Peyer's patch (tissue), 4 donors: ENCODE measurements at places on chromosomes 6 and 20. TPM values are rescaled to one million over a fixed set of nuclear protein-coding genes. Genes with fewer than 3 reads are reported as not detected.

- no peaks in the 10 kb centered on the region for H3K4me1 ChIP-seq
- no peak overlapping the region for H3K4me3 ChIP-seq
- no peak for DNase-seq
- H3K27me3 ChIP-seq: no peaks in the 10 kb centered on the region
These were observed 32.9 kb upstream of the TCF21 start for GRCh38 chr6:133855991-133856370.

LY6G5C gene
- total RNA-seq: not detected

GRCh38 chr20:63957004-63957689 is 931 bp upstream of the UCKL1 start:
- no peaks in the 10 kb centered on the region for H3K27me3 ChIP-seq
- H3K27ac ChIP-seq: peak overlapping the region; percentile 90
- H3K4me3 ChIP-seq: peak overlapping the region; percentile 66
- peaks cover 55% of the 10 kb centered on the region for H3K4me1 ChIP-seq

- H3K36me3 ChIP-seq: peaks cover 5% of the 10 kb centered on the region
- peak overlapping the region; percentile 99 for H3K27ac ChIP-seq
- no peak for DNase-seq
- H3K27me3 ChIP-seq: no peaks in the 10 kb centered on the region
These were observed 950 bp downstream of the KCTD20 start for GRCh38 chr6:36443471-36444428.

GRCh38 chr6:141486942-141487341 is 645.8 kb upstream of the GJE1 start:
- H3K36me3 ChIP-seq: no peaks in the 10 kb centered on the region
- DNase-seq: no peak
- H3K27me3 ChIP-seq: no peaks in the 10 kb centered on the region
- no peak overlapping the region for H3K27ac ChIP-seq
- H3K4me1 ChIP-seq: no peaks in the 10 kb centered on the region
- H3K4me3 ChIP-seq: no peak overlapping the region

DNA sequence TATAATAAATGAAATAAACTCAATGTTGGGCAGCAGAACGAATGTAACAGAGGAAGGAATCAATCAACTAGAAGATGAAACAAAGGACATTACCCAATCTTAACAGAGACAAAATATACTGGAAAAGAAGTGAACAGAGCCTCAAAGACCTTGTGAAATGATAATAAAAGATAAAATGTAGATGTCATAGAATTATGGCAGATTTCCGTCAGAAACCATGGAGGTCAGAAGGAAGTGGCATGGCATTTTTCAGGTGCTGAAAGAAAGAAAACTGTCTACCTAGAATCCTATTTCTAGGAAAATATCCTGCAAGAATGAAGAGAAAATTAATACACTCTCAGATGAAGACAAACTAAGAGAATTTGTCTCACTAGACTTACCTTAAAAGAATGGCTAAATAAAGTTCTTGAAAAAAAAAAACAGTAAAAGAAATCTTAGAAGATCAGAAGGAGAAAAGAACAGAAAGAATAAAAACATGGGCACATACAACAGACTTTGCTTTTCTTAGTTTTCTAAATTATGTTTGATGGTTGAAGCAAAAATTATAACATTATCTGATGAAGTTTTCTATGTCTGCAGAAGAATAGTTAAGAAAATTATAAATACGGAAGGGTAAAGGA is 23.4 kb upstream of the ZBTB2 start:
- no peak for DNase-seq
- no peaks in the 10 kb centered on the region for H3K27me3 ChIP-seq
- no peak overlapping the region for H3K27ac ChIP-seq

GRCh38 chr20:22703843-22704242 is 119.5 kb upstream of the FOXA2 start:
- DNase-seq: no peak
- no peaks in the 10 kb centered on the region for H3K27me3 ChIP-seq
- no peaks in the 10 kb centered on the region for H3K36me3 ChIP-seq
- H3K4me1 ChIP-seq: no peaks in the 10 kb centered on the region
- H3K4me3 ChIP-seq: no peak overlapping the region

DNA sequence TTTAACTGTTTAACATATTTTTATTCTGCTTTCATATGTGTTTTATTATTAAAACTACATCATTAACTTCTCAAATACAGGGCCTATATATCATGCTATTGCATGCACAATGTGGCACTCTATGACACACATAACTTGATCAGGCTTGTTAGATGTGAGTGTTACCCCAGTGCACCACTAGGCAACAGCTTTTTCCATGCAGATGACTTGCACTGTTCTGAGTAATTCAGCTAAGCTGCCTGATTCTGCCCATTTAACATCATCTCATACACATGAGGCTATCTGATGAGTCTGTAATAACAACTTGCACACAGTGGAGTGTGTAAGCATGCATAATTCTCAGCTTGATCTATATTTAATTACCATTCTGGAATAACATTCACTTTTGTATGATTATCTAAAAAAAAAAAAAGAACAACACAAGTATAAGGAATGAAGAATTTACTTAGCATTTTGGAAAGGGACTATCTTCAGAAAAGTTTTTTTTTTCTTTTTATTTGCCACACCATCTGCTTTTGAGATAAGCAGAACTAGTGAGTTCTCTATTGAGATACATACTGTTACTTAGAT is 83.1 kb downstream of the GRM1 start:
- no peak overlapping the region for H3K27ac ChIP-seq
- H3K4me1 ChIP-seq: no peaks in the 10 kb centered on the region
- DNase-seq: no peak
- H3K36me3 ChIP-seq: no peaks in the 10 kb centered on the region
- no peaks in the 10 kb centered on the region for H3K27me3 ChIP-seq
- no peak overlapping the region for H3K4me3 ChIP-seq

TMEM170B gene
- total RNA-seq: 0.85 TPM

KAT14 gene
- total RNA-seq: 21.6 TPM

RGS17 gene
- 2.5 TPM for total RNA-seq

SPAG4 gene
- total RNA-seq: 10.7 TPM

DNA sequence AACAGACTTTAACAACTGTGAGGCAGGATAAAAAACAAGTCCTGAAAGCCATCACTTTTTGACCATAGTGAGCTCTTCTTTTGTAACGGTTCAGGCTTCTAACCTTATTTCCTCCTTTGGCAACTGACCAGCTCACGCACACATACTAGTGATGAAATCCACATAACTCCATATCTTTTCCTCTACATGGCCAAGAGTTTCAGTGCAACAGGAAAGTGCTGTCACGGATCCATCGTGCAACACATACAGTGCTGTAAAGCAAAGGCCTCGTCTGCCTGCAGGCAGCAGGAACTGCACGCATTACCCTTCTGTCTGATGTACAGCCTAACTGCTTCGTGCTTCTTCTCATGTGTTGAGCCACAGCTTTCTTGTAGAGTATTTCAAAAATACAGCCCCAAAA is 108.5 kb downstream of the EPM2A start:
- no peaks in the 10 kb centered on the region for H3K27me3 ChIP-seq
- H3K27ac ChIP-seq: no peak overlapping the region
- no peak overlapping the region for H3K4me3 ChIP-seq
- DNase-seq: no peak

GRCh38 chr6:111748231-111748647 is 125.0 kb downstream of the FYN start:
- no peak for DNase-seq
- no peaks in the 10 kb centered on the region for H3K27me3 ChIP-seq
- no peaks in the 10 kb centered on the region for H3K4me1 ChIP-seq
- H3K27ac ChIP-seq: peak overlapping the region; percentile 50

HCRTR2 gene
- not detected for total RNA-seq

DNA sequence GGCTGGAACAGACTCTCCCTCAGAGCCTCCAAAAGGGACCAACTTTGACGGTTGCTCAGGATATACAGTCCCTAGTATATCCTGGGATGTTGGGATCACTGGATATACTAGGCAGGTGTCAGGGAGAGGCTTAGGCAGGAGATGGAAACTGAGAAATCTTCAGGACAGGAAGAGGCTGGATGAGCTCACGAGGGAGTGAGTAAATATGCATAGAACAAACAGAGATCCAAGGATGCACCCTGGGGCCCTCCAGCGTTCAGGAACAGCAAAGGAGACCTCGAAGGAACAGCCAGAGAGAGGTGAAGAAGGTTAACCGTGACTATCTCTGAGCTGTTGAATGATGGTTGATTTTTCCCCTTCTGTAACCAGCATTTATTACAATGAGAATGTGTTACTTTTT is 191.3 kb downstream of the BMP7 start:
- H3K27me3 ChIP-seq: no peaks in the 10 kb centered on the region
- H3K36me3 ChIP-seq: no peaks in the 10 kb centered on the region
- H3K27ac ChIP-seq: no peak overlapping the region
- H3K4me3 ChIP-seq: no peak overlapping the region
- DNase-seq: no peak

GRCh38 chr20:50373674-50374286 is 136.4 kb upstream of the PTPN1 start:
- no peak overlapping the region for H3K4me3 ChIP-seq
- peak overlapping the region; percentile 73 for H3K27ac ChIP-seq
- H3K36me3 ChIP-seq: no peaks in the 10 kb centered on the region
- H3K27me3 ChIP-seq: no peaks in the 10 kb centered on the region
- peaks cover 3% of the 10 kb centered on the region for H3K4me1 ChIP-seq

HEY2 gene
- total RNA-seq: 0.40 TPM

DNA sequence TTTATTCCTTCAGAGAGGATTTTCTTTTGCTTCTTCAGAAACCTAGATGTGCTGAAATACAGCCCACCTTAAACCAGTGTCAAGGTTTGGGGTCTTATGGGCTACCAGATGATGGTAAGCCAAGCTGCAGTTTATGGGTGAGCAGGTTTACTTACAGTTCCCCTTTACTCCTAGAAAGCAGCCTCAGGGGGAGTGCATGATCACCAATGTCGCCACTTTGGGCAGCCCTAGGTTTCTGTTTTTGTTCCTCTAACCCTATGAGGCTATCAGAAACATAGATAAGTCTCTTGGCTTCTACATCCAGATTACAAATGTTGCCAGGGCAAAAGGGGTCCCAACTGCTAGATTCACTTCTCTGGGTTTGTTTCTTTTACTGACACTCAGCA is 67.2 kb downstream of the TRIM27 start:
- H3K4me1 ChIP-seq: no peaks in the 10 kb centered on the region
- DNase-seq: no peak
- H3K4me3 ChIP-seq: no peak overlapping the region
- no peak overlapping the region for H3K27ac ChIP-seq

GRCh38 chr6:33333666-33334065 is 16.1 kb upstream of the ZBTB22 start:
- no peaks in the 10 kb centered on the region for H3K4me1 ChIP-seq
- H3K4me3 ChIP-seq: no peak overlapping the region
- DNase-seq: no peak
- no peak overlapping the region for H3K27ac ChIP-seq
- no peaks in the 10 kb centered on the region for H3K36me3 ChIP-seq

DNA sequence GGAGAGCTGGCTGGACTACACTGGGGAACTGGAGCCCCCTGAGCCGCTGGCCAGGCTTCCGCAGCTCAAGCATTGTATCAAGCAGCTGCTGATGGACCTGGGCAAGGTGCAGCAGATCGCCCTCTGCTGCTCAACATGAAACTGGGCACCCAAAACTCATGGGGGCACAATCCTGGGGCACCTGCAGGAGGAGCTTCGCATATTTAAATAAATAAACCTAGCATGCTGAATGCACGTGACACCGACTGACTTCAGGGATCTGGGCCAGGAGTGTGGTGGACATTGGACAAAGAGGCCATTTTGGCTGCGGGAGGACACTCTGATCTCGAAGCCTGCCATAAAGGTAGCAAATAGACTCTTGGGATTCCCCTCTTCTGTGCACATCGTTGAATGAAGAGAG is 6.8 kb downstream of the SCAND1 start:
- no peaks in the 10 kb centered on the region for H3K27me3 ChIP-seq
- peak overlapping the region; percentile 20 for H3K27ac ChIP-seq
- no peaks in the 10 kb centered on the region for H3K36me3 ChIP-seq
- H3K4me1 ChIP-seq: no peaks in the 10 kb centered on the region
- no peak for DNase-seq

WDR27 gene
- total RNA-seq: 64.9 TPM

- peak overlapping the region; percentile 7 for H3K27ac ChIP-seq
- no peak overlapping the region for H3K4me3 ChIP-seq
- H3K27me3 ChIP-seq: no peaks in the 10 kb centered on the region
- no peak for DNase-seq
These were observed 62.0 kb downstream of the GFOD1 start for GRCh38 chr6:13425270-13425873.

DNA sequence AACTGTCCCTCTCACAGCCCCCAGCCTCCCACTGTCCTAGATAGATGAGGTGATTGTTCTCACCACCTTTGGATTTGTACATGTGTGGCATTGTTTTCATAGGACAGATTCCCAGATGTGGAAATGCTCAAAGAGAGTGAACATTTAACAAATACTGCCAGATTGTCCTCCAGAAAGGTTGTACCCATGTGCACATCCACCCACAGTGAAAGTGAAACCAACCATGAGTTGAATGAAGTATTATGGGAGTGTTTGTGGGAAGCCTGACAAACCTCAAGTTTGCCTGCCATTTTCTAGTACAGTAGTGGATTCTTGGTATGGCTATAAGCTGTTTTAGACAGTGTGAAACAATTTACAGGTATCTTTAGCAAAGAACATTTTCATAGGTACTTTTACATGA is 42.7 kb downstream of the ANKRD6 start:
- no peak overlapping the region for H3K27ac ChIP-seq
- DNase-seq: no peak
- no peaks in the 10 kb centered on the region for H3K4me1 ChIP-seq
- H3K36me3 ChIP-seq: no peaks in the 10 kb centered on the region
- no peak overlapping the region for H3K4me3 ChIP-seq

COL19A1 gene
- total RNA-seq: 0.57 TPM

DNA sequence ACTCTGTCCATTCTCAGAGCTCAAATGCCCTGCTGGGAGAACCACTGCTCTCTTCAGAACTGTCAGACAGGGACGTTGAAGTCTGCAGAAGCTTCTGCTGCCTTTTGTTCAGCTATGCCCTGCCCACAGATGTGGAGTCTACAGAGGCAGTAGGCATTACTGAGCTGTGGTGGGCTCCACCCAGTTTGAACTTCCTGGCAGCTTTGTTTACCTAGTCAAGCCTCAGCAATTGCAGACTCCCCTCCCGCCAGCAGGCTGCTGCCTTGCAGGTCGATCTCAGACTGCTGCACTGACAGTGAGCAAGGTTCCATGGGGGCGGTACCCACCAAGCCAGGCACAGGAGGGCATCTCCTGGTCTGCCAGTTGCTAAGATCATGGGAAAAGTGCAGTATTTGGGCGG is 21.8 kb upstream of the UFL1 start:
- H3K27ac ChIP-seq: no peak overlapping the region
- peak; percentile 50 for DNase-seq
- H3K4me3 ChIP-seq: no peak overlapping the region
- no peaks in the 10 kb centered on the region for H3K4me1 ChIP-seq
- no peaks in the 10 kb centered on the region for H3K27me3 ChIP-seq

GRCh38 chr6:136031982-136032381 is 180.5 kb downstream of the PDE7B start:
- no peak overlapping the region for H3K27ac ChIP-seq
- H3K4me3 ChIP-seq: no peak overlapping the region
- H3K27me3 ChIP-seq: no peaks in the 10 kb centered on the region
- H3K36me3 ChIP-seq: no peaks in the 10 kb centered on the region

GRCh38 chr20:46117704-46118467 is at the start of gene CD40:
Gene CD40, plus strand, starts transcription at chr20:46118314. Its CDS starts 30 bp downstream, at chr20:46118344.
- peak; percentile 85 for DNase-seq
- H3K36me3 ChIP-seq: no peaks in the 10 kb centered on the region
- peak within 1 kb of the TSS; percentile 95 for H3K27ac ChIP-seq
- H3K27me3 ChIP-seq: no peaks in the 10 kb centered on the region
